DMS79 (cell line): ENCODE measurements at places on chromosomes 6 and 20.

DNA sequence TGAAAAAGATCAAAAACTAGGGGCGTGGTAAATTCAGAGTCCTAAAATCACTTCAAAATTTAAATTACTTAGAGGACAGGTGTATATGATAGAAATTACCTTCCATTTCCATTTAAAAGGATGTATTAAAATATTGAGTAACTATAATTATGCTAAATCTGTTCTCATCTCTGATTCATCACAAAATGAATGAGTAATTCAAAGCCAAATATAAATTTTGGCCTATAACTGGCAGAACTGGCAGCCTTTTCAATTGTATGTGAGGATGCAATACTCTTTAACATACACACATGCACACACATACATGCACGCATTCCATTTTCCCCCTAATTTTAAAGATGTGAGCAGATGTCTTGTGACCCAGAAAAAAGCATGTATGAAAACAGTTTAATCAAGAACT, 194.6 kb downstream of the EPM2A start:
- no peak for DNase-seq

- DNase-seq = no peak
Observed at GRCh38 chr6:44133003-44133931, 5.9 kb downstream of the TMEM63B start.

GRCh38 chr20:24943196-24943595, 5.9 kb upstream of the CST7 start:
- DNase-seq = no peak

DNA sequence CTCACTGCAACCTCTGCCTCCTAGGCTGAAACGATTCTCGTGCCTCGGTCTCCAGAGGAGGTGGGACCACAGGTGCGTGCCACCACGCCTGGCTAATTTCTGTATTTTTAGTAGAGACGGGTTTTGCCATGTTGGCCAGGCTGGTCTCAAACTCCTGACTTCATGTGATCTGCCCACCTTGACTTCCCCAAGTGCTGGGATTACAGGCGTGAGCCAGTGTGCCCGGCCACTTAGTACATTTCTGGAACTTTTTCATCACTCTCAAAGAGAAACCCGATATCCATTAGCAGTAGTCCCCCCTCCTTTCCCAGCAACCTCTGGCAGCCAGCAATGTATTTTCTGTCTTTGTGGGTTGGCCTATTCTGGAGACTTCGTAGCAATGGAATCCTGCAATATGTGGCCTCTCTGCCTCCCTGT, 109.8 kb downstream of the JARID2 start:
- no peak for DNase-seq

DNA sequence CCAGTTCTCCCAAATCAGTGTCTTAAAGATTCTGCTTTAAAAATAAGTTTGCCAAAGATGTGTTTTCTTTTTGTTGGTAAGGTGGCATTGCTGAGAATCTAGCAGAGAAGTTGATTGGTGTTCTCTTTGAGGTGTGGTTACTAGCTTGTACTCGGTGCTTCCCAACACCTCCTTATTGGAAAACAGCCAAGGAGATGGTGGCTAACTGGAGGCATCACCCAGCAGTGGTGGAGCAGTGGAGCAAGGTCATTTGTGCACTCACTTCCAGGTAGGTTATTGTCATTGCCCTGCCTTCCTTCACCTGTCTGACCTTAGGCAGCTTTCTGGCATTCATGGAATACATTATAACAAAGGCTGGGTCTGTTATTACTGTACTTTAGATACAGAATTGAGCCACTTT, 26.7 kb downstream of the RALGAPB start:
- DNase-seq = no peak

GRCh38 chr20:61980647-61981583, 84.8 kb downstream of the TAF4 start:
- no peak for DNase-seq

DNA sequence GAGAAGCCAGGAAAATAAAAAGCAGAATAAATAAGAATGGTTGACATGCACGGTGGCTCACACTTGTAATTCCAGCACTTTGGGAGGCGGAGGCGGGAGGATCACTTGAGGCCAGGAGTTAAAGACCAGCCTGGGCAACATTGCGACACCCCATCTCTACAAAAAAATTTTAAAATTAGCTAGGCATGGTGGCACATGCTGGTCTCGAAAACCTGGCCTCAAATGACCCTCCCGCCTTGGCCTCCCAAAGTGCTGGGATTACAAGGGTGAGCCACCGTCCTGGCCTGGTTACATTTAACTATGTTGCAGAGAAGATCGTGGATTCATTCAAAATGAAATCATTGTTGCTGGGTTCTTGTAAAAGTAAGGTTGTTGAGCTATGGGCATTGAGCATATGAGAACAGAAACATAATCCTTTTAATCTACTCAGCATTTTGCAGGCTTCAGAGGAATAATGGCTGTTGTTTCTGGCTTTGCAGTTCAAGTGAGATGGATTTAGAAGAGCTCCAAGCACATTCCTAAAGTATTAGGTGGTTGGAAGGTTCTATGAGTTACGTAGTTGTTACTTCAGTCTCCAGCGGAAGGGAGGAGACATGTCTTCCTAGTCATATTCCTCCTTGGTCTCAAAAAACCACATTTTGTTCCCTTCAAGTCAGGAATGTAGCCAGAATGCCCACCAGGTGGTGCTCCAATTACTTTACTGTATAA, 45.6 kb upstream of the RAB23 start:
- no peak for DNase-seq

GRCh38 chr6:109424946-109425345, 15.5 kb downstream of the PPIL6 start:
- no peak for DNase-seq

- DNase-seq = no peak
Observed at GRCh38 chr20:11001764-11002540, 328.2 kb upstream of the JAG1 start.

DNA sequence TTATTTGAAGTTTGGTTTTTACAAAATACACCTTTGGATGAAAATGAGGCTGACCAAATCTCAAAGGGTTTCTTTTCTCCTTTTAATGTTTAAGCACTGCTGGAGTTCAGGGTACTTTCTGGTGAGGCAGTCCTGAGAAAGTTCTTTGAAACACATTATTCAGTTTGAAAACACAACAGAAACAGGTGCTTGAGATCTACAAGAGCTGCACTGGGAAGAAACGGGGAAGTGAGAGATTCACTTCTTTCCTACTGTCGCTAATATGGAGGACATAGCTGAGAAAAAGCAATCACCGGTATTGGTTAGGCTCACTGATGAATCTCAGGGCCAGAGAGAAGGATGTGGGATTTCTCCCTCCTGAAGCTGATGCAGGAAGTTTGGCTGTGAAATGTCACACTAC, 22.9 kb upstream of the TMEM170B start:
- no peak for DNase-seq

DNA sequence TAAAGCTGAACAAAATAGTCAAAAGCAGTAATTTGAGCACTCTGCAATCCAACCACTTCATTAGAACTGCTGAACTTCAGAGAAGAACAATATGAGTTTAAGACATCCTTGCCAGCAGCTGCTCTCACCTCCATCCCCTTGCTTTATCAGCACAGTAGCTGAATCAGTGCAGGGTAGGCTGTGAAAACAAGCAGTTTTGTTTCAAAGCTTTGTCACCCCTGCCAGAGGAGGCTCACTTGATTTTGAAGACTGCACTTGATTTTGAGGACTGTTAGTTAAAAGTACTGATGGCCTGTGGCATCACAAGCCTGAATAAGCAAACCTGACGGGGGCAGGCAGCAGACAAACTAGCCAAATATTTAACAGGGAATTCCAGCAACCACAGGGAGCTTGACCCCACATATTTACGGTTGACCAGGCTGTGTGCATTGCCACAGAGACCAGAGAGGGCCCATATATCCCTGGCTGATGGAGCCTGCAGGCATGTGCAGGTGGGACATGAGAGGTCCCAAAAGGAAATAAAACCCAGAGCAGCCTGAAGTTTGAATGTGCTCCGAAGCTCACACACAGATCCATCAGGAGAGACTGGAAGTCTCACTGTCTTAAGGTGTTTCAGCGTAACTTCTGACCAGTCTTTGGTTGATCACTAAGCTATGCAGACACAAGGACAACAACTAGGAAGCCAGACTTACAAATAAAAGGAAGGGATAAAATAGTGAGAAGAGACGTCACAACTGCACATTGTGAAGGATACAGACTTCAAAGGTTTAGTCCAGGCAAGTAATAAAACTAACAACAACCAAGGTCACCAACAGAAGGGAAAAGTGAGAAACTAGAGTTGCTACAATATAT, 97.4 kb downstream of the PDSS2 start:
- DNase-seq = no peak

DNA sequence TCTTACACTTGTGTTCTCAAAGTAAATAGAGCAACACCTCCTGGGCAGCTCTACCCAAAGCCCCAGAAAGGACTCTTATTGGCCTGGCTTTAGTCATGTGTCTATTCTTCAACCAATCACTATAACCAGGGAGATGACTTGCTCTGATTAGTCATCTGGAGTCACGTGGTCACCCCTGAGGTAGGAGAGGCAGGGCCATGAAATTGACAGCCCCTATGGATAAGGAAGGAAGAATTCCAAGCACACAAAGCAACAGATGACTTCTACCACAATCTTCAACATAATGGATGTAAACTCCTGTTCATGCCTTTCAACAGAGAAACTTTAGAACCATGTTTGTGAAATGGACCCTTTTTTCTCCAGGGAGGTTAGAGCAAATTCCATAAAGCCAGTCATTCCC, 24.6 kb upstream of the EYA2 start:
- DNase-seq = no peak

DNA sequence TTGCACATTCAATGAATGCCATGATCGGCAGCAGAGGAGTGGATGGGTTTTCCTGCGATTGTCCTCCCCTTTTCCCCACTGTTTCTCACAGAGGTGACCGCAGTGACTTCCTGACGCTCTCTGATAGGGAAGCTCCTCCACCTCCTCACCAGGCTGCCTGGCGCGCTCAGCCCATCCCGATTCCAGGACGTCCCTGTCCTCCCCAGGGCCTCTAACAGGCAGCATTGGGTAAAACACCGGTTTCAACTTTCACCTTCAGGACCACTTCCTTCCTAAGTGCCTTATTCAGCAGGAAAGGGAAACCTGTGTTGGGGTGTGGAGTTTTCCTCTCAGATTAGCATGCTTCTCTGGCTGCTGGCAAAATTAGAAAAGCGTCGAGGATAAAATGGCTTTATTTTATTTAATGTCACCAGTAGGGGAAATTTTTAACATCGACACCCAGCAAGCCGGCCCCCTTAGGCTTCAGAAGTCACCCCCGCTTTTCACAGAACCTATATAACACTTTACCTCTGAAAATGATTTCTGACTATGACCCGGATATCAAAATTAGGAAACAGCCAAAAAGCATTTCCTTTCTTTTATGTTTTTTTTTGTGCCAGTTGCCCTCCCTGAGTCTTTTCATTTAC, 570.4 kb upstream of the GJE1 start:
- no peak for DNase-seq

DNA sequence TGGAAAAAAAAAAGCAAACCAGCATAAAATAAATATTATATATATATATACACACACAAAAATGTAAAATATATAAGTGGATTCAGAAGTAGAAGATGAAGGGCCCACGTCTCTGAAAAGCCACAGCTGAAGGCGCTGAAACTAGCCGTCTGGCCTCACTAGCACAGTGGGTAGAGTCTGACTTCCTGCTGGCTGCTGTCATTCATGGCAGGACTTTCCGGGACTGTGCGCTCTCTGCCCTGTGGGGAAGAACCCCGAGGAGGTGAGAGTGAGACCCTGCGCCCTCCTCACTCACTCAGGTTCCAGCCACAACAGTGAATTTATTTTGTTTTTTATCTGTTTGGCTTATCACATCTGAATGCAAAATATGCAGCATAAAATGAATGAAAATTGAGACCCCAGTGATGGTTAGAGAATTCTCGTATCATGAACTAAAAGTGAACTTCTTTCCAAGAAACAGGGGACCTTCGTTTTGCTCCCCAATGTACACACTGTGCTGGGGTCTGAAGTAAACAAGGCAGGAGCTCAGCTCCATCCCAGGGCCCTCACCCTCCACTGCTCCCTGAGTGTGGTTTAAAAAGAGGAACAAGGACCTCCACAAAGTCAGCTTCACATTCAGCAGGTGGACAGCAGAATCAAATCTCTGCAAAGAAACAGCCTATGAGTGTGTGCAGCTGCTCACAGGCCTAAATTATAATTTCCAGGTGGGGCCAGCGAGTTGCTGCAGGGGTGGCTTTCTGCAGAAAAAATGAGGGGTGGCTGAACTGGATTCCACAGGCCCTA, 1.3 kb upstream of the RAMACL start:
- DNase-seq = no peak

DNA sequence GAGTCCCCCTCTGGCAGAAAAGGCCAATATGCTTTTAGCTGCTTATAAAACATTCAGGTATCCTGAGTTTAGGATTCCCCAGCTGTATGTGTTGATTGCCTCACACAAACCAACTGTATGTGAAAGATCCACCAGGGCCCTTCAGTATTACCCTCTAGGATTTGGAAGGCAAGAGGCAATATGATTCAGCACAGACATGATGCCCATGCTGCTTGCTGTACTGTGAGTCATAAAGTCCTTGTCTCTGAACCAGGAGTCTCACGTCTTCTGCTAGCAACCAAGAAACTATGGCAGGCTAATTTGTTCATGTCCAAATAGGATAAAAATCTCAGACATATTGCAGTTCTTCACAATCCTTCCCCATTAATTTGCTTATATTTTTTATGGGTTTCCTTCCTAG, 789.2 kb upstream of the SLC35B3 start:
- DNase-seq = no peak

DNA sequence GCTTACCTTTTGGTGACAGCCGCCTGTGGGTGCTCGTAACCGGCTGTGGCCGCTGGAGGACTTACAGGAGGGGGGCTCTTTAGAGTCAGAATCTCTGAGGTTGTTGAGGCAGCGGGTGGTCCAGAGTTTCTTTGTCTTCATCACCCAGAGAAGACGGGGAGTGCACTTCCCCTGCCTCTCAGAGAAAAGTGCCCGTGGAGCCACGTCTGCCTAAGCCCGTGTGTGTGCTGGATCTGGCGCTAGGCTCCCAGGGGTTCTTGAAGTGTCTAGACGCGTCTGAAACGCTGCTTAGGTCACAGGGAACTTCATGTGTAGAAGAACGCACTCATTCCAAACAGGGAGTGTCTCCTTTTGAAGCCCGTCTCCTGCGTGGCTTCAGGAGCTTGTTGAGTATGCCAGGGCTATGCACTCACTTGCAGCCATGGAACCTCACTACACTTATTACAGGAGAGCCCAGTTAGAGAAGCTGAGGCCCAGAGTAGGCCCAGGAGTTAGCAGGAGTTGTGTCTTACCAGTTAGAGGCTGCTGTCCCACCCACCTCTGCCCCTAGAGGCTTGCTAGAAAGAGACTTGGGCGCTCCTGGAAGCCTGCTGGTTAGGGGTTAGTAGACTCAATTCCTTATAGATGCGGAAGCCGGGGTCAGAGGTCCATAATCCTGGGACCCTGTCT, 1.3 kb downstream of the LSM14B start:
- peak; percentile 44 for DNase-seq

DNA sequence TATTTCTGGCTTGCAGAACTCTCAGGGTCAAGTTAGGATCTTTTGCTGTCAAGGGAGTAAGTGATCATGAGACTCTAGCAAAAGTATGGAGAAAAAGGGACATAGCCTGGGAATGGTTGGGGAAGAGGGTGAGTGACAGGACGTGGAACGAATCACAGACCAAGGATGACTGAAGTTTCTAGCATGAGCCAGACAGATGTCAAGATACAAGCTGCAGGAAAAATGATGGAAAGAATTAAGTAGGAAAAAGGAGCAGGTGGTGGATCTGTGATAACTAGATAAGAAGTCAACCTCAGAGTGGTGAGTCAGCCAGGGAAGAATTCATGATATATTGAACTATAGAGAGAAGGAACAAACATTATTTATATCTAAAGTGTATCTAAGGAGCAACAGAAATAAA, 159.8 kb upstream of the SYNDIG1 start:
- no peak for DNase-seq

- DNase-seq = no peak
Observed at GRCh38 chr6:118644007-118644406, 7.4 kb downstream of the CEP85L start.
